NCI-H2029 treated with DMSO at 0.1 percent for 48 hours (cell line): ENCODE measurements at places on chromosomes 3 and 15.

DNA sequence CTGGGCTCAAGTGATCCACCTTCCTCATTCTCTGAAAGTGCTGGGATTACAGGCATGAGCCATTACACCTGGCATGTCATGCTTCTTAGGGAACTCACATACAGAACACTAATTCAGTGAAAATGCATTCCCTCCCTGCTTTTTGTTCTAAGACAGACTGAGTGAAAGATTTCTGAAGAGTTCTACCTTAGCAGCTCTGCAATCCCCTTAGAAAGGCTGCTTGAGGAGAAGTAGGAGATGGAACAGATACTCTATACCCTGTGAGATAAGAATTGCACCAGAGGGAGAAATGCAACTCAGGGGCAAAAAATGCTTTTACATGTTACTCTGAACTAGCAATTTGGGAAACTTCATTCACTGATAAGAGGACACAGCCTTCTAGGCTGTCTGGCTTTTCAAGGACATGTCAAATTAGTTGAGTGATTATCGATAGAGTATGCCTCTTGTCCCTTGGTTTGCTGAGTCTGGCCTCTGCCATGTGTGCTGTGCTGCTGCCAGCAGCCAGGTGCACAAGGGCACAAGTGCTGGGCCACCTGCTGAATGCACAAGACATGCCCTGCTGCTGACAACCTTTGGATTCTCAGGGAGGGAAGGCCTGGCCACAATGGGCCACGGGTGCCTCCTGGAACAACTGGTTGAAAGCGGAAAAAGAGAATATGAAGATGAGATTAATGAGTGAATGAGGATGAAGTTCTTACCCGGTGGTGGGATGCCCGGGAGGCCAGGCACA is 17.8 kb downstream of the UQCC5 start:
- DNase-seq, result no peak

GRCh38 chr15:65034719-65035118 is 5.3 kb upstream of the MTFMT start:
- DNase-seq, result no peak

DNA sequence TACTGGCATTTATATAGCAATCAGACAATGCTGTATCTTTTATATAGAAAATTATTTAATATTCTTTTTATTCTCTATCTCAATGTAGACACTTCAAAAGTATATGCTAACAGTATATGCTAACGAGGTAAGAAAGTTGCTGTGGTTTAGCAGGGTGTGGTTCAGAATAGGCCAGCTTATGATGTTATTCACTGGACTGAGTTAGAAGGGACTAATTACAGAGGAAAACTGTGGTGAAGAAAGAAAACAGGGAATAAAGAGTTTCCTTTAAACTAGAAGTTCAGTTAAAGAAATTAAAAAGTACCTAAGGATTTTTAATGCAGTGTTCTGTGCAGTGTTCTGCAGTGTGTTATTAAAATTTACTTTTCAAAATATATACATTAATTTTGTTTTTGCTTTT is 59.4 kb downstream of the MYO9A start:
- DNase-seq, result no peak

- DNase-seq, result no peak
Measured at GRCh38 chr3:34669490-34669889, 871.1 kb downstream of the PDCD6IP start.

GRCh38 chr15:66891776-66892175 is 173.6 kb upstream of the SMAD3 start:
- no peak for DNase-seq

DNA sequence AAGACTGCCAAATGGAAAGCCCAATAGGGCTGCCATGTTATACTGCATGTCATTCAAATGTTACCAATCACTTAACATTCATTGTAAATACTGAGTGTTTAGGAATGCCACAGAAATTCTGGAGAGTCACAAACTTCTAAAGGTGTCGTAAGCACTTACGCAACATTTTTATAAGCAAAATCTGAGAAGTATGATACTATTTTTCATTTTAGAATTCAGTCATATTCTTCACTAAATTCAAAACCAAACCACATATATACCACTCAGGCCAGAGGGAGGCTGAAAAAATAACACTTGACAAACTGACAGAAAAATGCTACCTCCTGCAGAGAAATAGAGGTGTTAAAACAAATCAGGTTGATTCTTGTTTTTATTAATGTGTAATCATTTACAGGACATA is 89.8 kb downstream of the THBS1 start:
- no peak for DNase-seq

GRCh38 chr15:66184936-66185790 is 68.4 kb downstream of the MEGF11 start:
- no peak for DNase-seq

DNA sequence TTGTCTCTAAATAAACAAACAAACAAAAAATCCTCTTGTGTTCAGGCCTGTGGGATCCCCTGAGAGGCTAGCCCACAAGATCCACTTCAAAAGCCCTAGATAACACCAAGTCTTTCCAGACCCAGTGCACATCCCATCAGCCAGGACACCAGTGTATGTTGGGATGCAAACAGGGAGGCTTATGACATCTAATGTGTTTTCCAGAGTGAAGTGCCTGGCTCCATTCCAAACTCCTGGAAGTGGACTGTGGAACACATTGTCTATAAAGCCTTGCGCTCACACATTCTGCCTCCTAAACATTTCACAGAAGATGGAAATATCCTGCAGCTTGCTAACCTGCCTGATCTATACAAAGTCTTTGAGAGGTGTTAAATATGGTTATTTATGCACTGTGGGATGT is 57.0 kb downstream of the MLH1 start:
- DNase-seq, result peak; percentile 80

DNA sequence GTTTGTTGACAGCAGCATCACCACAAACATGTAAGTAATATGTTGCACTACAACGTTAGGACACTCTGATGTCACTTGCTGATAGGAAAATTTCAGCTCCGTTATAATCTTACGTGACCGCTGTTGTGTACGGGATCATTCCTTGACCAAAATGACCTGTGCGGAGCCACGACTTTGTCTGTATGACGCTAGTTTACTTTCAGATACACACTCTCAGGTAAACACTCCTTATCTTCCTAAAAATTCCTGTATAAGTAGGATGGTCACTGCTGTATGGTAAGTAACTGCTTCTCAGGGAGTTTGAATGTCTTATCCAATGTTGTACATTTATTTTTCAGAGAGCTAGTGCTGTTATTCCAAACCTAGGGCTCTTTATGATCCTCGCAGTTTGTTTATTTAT is 410.3 kb downstream of the NAALADL2 start:
- peak; percentile 73 for DNase-seq

GRCh38 chr3:71393093-71393492 is 190.4 kb downstream of the FOXP1 start:
- no peak for DNase-seq

DNA sequence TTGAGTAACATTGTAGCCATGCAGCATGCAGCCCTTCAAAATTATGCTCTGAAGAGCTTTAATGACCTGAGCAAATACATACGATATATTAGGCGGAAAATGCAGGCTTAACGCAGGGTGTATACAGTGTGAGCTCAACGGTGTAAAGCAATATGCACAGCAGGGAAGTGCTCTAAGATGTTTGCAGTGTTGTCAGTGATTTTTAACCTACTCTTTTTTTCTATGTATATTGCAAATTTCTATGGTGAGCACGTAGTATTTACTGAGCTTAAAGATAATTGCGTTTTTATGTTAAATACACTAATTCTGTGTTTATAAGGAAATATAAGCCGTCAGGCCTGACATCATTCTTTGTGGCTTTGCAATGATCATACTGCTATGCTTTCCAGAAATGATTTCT is 42.1 kb downstream of the DGKG start:
- DNase-seq, result no peak

GRCh38 chr3:171230865-171231264 is 204.3 kb upstream of the SLC2A2 start:
- DNase-seq, result no peak

- no peak for DNase-seq
Measured at GRCh38 chr15:62756326-62756994, 286.1 kb upstream of the TPM1 start.

GRCh38 chr3:85594676-85595075 is 635.9 kb downstream of the CADM2 start:
- no peak for DNase-seq

GRCh38 chr3:134361162-134361835 is 12.9 kb downstream of the AMOTL2 start:
- DNase-seq, result no peak

- no peak for DNase-seq
Measured at GRCh38 chr15:55613727-55614126, 25.6 kb upstream of the PYGO1 start.

GRCh38 chr3:129446926-129447325 is 6.9 kb downstream of the IFT122 start:
- DNase-seq, result no peak

- DNase-seq, result no peak
Measured at GRCh38 chr3:56795097-56795828, 6.5 kb downstream of the ARHGEF3 start.

- peak; percentile 62 for DNase-seq
Measured at GRCh38 chr3:13254028-13254951, 165.8 kb downstream of the NUP210 start.

- DNase-seq, result no peak
Measured at GRCh38 chr15:64490598-64491259, 30.4 kb downstream of the ZNF609 start.

DNA sequence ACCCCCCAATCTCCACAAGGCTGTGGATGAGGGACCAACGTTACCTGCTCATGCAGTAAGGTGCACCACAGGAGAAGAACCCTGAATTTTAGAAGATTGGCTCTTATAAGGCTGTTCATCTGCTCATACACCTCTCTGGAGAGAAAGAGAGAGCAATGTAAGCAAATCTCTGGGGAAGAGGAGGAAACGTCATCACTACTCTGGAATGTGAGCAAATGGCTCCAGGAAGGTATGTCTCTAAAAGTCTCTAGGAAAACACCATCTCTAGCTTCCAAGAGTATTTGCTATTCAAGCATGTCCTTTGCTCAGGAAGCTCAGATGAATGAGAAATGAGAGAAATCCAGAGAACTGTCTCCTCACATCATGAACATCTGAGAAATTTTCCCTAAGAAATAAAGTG is 235.4 kb downstream of the TBL1XR1 start:
- no peak for DNase-seq

- DNase-seq, result no peak
Measured at GRCh38 chr3:52147804-52148203, 6.4 kb downstream of the POC1A start.

- DNase-seq, result no peak
Measured at GRCh38 chr3:7964899-7965298, 536.7 kb upstream of the LMCD1 start.

DNA sequence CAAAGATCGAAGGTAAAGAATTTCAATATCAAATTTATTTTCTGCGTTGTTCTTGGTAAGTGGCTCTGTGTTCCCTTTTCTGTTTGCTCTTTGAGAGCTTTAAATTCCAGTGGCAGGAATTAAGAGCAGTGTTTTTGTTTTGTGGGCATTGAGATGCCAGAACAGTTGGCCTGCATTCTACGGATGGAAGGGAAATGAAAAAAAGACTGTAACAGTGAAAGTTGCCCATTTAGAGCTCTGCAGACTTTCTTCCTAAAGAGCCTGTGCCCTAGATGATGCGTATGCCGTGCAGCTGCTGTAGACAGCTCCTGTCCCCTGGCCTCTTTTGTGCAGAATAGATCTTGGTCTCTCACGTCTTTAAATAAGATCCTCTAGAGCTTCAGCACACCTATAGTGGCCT is 58.8 kb downstream of the KAT2B start:
- no peak for DNase-seq

- DNase-seq, result peak; percentile 65
Measured at GRCh38 chr3:141105828-141106628, 54.9 kb downstream of the SPSB4 start.

- no peak for DNase-seq
Measured at GRCh38 chr15:93020976-93021772, 67.8 kb downstream of the RGMA start.

GRCh38 chr3:175612487-175613196 is 753.5 kb downstream of the NAALADL2 start:
- DNase-seq, result no peak

DNA sequence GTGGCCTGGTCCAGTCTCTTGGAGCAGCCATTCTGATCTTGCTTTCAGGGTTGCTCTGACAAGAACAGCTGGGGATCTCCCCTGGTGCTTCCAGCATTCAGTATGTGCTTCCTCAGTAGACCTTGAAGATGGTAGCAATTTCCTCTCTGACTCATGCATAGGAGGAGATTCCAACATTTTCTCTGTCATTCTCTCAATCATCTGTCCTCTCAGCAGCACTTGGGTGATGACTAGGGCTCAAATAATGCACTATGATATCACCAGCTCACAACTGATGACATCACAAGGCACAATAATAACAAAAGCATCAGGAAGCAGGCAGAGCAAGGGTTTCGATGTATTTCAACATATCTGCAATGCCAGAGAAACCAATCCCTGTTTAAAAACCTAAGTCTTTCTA is 52.7 kb downstream of the NFKBIZ start:
- DNase-seq, result no peak

- no peak for DNase-seq
Measured at GRCh38 chr3:122758877-122759560, 34.6 kb downstream of the HSPBAP1 start.

GRCh38 chr3:179000144-179000543 is 71.5 kb downstream of the ZMAT3 start:
- DNase-seq, result no peak

GRCh38 chr15:69421498-69421897 is 7.3 kb downstream of the KIF23 start:
- no peak for DNase-seq
